Adrenal gland (tissue), 19 donors: ENCODE measurements at places on chromosomes 13 and 19.

GRCh38 chr13:46378411-46378810, 8.6 kb downstream of the RUBCNL start:
- no peaks in the 10 kb centered on the region for H3K4me1 ChIP-seq
- H3K4me3 ChIP-seq, result no peak overlapping the region
- H3K27ac ChIP-seq, result no peak overlapping the region
- no peak for DNase-seq

GRCh38 chr13:47136504-47136941, 239.7 kb upstream of the HTR2A start:
- no peaks in the 10 kb centered on the region for H3K36me3 ChIP-seq
- no peaks in the 10 kb centered on the region for H3K4me1 ChIP-seq
- DNase-seq, result no peak
- no peak overlapping the region for H3K27ac ChIP-seq
- no peak overlapping the region for H3K4me3 ChIP-seq

DNA sequence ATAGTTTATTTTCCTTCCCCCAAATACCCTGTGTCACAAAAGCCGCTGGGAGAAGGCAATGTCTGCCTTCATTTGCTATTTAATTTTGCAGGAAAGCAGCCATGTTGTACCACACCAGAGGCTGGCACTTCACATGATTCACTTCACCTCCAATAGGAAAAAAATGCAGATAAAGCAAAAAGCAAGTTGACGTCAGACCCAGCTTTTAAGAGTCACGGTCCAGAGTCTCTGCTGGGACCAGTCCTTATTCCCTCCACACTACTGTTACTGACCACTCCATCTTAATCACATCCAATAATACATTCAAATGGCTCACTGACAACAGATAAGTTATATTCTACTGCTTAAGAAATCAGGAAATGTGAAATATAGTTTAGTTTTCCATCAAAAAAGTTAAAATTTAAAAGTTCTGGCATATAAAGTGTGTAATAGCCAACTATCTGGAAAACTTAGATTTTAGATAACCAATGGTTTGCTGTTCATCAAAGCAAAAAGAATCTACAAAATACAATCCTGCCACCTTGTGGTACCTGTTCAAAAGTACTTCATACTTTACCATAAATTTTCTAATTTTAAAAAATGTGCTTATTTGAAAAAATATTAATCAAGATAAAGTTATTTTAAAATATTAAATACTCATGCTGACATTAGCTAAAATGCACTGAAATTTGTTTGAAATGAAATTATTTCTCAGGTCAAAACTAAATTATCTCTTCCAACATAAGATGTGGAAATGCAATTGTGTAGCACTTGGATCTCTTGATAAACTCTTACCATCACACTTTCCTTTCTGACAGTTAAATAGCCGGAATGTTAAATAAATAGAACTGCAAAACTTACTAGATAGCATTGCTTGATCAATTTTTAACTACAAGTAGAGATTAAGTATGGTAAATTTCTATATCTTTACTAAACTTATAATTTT, 97.3 kb downstream of the SERP2 start:
- no peaks in the 10 kb centered on the region for H3K27me3 ChIP-seq
- H3K4me1 ChIP-seq, result peaks cover 11% of the 10 kb centered on the region
- H3K4me3 ChIP-seq, result no peak overlapping the region
- H3K27ac ChIP-seq, result no peak overlapping the region
- no peaks in the 10 kb centered on the region for H3K36me3 ChIP-seq

DNA sequence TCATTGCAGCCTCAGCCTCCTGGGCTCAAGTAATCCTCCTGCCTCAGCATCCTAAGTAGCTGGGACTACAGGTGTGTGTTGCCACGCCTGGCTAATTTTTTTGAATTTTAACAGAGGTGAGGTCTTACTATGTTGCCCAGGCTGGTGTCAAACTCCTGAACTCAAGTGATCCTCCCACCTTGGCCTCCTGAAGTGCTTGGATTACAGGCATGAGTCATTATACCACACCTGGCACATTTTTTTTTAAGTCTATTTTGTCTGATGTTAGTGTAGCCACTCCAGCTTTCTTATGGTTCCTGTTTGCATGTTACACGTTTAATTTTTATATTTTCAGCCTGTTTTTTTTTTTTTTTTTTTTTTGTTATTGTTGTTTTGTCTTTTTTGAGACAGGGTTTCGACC, 24.8 kb downstream of the KDM4B start:
- peaks cover 5% of the 10 kb centered on the region for H3K4me1 ChIP-seq
- peaks cover 10% of the 10 kb centered on the region for H3K36me3 ChIP-seq
- no peaks in the 10 kb centered on the region for H3K27me3 ChIP-seq
- DNase-seq, result no peak
- H3K4me3 ChIP-seq, result no peak overlapping the region
- H3K27ac ChIP-seq, result no peak overlapping the region

DNA sequence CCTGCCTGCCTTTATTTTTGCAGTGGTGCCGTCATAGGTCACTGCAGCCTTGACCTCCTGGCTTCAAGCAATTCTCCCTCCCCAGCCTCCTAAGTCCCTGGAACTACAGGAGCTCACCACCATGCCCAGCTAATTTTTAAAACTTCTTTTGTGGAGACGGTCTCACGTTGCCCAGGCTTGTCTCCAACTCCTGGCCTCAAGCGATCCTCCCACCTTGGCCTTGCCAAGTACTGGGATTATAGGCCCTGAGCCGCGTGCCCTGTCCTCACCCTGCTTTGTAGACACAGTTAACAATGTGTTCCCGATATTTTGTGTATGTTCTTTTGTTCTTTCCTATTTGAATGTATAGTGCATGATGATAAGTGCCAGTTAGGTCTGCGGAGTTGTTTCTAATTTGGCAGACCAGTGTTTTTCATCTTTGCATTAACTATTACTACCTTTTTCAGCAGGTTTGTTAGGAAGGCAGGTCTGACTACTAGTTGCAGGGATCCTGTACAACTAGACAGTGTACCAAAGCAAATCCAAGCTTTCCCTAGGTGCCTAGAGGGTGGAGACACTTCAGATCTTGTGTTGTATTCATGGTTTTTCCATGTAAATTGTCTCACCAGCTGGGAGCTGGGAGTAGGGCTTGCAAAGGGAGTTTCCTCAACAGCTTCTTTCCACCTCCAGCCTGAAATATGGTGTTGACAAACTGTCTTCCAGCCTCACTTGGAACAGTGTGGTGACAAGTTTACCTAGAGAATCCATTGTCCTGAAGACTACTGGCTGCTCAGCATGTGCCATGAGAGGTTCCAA, 9.5 kb upstream of the WTIP start:
- no peak overlapping the region for H3K27ac ChIP-seq
- H3K36me3 ChIP-seq, result peaks cover 52% of the 10 kb centered on the region
- H3K4me3 ChIP-seq, result no peak overlapping the region
- H3K4me1 ChIP-seq, result peaks cover 10% of the 10 kb centered on the region
- peak; percentile 21 for DNase-seq

DNA sequence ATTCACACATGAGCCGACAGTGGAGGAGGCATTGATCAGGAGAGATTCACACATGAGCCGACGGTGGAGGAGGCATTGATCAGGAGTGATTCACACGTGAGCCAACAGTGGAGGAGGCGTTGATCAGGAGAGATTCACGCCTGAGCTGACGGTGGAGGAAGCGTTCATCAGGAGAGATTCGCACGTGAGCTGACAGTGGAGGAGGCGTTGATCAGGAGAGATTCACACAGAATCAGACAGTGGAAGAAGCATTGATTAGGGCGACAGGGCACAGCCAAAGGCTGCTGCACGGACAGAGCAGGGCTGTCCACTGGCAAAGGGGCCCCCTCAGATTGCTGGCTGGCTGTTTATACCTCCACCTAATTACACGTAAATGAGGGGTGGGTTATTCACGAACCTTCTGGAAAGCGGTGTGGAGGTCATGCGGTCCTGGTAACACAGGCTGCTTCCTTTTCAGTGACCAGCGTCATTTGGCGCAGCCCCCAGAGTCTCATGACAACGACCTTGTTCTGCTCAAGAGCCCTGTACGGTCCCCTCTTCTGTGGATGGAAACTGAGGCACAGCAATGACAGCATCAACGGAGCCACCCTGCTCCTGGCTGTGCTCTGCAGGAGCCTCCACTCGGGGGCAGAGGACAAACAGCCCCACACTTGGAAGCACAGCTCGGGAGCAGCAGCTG, 50.6 kb upstream of the GAS6 start:
- no peak overlapping the region for H3K4me3 ChIP-seq
- H3K4me1 ChIP-seq, result no peaks in the 10 kb centered on the region
- no peaks in the 10 kb centered on the region for H3K36me3 ChIP-seq

- DNase-seq, result no peak
- peaks cover 60% of the 10 kb centered on the region for H3K36me3 ChIP-seq
- H3K4me3 ChIP-seq, result no peak overlapping the region
- no peaks in the 10 kb centered on the region for H3K27me3 ChIP-seq
These were observed 3.0 kb downstream of the LENG8 start for GRCh38 chr19:54451997-54452396.

GRCh38 chr13:113275387-113275786, 21.7 kb upstream of the LAMP1 start:
- no peaks in the 10 kb centered on the region for H3K36me3 ChIP-seq
- H3K4me1 ChIP-seq, result no peaks in the 10 kb centered on the region
- H3K27ac ChIP-seq, result no peak overlapping the region
- DNase-seq, result peak; percentile 68

GRCh38 chr19:6774821-6775707, 2.6 kb downstream of the VAV1 start:
- no peak overlapping the region for H3K27ac ChIP-seq
- H3K4me3 ChIP-seq, result no peak overlapping the region

- peak overlapping the region; percentile 78 for H3K27ac ChIP-seq
- peaks cover 10% of the 10 kb centered on the region for H3K4me1 ChIP-seq
- no peaks in the 10 kb centered on the region for H3K27me3 ChIP-seq
- DNase-seq, result no peak
- peak overlapping the region; percentile 66 for H3K4me3 ChIP-seq
These were observed 512 bp upstream of the REX1BD start for GRCh38 chr19:18587962-18588610.

DNA sequence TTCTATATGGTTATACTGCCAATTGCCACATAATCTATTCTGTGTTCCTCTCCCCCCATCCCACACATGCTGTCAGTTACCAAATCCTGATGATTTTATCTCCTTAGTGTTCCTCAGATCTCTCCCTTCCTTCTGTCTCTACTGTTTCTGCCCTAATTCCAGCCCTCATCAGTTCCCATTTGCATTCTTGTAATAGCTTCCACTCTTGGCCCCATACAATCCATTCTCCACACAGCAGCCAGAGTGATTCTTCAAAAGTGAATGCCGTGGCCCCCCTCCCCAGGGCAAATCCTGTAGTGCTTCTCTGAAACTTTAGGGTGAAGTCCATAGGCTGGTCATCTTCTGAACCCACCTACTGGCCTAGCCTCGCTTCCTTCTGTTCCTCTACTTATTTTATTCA, 114.4 kb downstream of the ZAR1L start:
- no peaks in the 10 kb centered on the region for H3K36me3 ChIP-seq
- H3K27me3 ChIP-seq, result no peaks in the 10 kb centered on the region
- H3K4me1 ChIP-seq, result no peaks in the 10 kb centered on the region
- no peak overlapping the region for H3K27ac ChIP-seq
- no peak for DNase-seq

DNA sequence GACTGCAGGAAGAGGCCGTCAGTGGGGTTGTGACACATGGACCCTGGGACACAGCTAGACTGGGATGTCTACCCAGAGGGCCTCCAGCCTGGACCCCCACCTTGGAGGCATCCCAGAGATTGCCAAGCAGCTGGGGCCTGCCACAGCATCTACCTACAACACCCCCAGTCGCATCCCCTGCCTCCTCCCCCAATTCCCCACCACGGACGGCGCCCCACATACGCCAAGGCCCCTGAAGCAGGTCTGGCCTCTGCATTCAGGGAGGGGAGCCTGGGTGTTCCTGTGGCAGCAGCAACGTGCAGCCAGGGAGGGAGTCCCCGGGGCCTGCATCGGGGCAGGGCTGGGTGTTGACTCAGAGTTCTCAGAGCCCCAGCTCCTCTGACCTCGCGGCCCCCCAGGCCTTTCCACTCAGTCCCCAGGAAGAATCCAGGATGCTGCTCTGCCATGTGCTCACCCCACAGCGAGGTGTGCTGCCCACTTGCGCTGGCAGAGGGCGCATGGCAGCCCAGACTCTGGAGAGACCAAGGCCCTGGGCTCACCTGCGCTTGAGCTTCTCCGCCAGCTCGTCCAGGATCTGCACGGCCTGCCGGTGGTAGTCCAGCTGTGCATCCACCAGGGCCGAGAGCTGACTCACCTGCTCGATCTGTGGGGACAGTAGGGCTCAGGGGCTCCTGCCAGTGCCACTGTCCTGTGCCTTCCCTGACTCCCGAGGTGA, 19.6 kb downstream of the MPND start:
- H3K27me3 ChIP-seq, result no peaks in the 10 kb centered on the region
- H3K4me1 ChIP-seq, result peaks cover 22% of the 10 kb centered on the region
- H3K36me3 ChIP-seq, result peaks cover 87% of the 10 kb centered on the region
- no peak overlapping the region for H3K4me3 ChIP-seq

DNA sequence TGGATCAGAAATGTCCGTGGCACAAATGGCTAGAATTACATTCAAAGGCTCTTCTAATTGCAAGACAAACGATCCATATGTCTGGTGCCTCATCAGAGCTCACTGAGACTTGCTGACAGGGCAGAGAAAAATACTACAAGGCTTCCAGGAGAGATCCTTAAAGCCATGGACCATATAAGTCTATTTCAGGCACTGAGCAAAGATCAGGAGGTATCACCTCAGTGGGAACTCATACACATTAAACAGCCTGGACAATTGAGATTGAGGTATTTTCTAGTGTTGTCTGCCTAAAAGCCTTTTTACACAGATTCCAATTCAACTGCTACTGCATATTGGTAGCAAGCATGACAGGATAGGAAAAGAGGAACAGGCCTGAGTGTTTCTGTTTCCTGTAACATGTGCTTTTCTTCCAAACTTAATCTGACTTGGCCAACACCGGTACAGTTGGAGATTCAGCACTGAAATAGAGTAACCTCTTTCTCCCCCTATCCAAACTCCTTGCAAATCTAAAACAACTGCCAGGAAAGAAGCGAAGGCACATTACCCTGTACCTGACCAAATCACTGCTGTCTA, 65.9 kb downstream of the SERP2 start:
- H3K4me1 ChIP-seq, result peaks cover 2% of the 10 kb centered on the region
- H3K27me3 ChIP-seq, result no peaks in the 10 kb centered on the region
- no peak overlapping the region for H3K4me3 ChIP-seq

DNA sequence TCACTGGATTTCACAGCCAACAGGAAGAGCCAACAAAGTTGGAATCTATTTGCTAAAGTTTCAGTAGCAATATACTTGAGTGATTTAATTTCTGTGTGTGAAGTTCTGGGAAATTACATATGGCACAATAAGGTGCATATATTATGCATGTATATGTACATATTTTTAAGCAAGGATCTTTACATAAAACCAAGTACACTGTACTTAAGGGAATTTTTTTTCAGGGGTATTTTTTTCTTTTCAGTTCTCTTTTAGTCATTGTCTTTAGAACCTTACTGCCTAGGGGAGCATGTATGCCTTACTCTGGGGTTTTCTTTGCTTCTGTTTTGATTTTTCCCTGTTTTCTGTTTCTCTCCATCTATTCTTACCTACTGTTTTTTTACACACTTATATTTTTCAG, 7.4 kb downstream of the RAP2A start:
- H3K4me1 ChIP-seq, result no peaks in the 10 kb centered on the region
- no peak overlapping the region for H3K4me3 ChIP-seq
- no peaks in the 10 kb centered on the region for H3K27me3 ChIP-seq
- H3K27ac ChIP-seq, result no peak overlapping the region
- DNase-seq, result no peak

- peak overlapping the region; percentile 75 for H3K27ac ChIP-seq
- H3K4me1 ChIP-seq, result peaks cover 5% of the 10 kb centered on the region
- H3K4me3 ChIP-seq, result no peak overlapping the region
- H3K27me3 ChIP-seq, result no peaks in the 10 kb centered on the region
- no peak for DNase-seq
- H3K36me3 ChIP-seq, result no peaks in the 10 kb centered on the region
These were observed 150.9 kb downstream of the PDS5B start for GRCh38 chr13:32737111-32737571.
